ENCODE measurements at places on chromosomes 5 and 9. TPM values are rescaled to one million over a fixed set of nuclear protein-coding genes. Genes with fewer than 3 reads are reported as not detected.

DNA sequence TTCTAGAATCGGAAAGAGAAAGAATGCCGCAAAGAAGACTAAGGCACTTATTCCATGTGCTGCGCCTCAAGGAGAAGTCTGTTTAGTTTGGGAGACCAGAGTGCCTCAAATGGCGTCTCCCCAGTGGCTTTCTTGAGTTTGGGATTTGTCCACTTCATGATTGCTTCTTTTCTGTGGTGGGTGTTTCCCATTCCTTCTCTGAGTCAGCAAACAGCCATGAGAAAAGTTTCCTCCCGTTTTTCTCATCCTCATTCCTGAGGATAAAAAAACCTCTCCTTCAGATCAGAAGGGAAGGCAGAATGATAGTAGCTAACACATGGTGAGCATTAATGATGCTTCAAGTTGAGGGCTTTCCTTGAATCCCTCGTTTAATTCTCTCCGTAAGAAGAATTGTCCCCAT is 275.9 kb upstream of the WWC1 start:
- no peak for DNase-seq

DNA sequence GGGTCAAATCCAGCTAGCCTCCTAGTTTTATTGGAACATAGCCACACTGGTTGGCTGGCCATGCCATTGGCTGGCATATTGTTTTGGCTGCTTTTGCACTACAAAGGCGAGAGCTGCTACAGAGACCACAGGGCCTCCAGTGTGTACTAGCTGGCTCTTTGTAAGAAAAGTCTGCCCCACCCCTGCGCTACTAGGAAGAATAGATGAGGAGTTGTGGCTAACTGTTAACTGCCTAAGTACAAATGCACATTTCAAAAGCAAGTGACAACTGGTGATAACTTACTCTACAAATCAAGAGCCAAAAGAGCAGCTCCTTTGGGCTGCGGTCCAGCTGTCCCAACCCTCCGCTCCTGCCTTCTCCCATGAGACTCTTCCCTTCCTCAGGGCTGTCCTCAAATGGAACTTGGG is 63.9 kb downstream of the SERINC5 start:
- DNase-seq: no peak

GRCh38 chr9:94839398-94839797 is 112.9 kb downstream of the AOPEP start:
- no peak for DNase-seq

GRCh38 chr5:132086277-132086794 is 12.7 kb downstream of the CSF2 start:
- no peak for DNase-seq

Gene ADCY2
- not detected for total RNA-seq
